Common myeloid progenitor, CD34-positive (primary cell): ENCODE measurements at places on chromosomes 2 and 18.

- peak; percentile 45 for DNase-seq
Observed at GRCh38 chr2:16950436-16950835, 284.8 kb upstream of the CYRIA start.

DNA sequence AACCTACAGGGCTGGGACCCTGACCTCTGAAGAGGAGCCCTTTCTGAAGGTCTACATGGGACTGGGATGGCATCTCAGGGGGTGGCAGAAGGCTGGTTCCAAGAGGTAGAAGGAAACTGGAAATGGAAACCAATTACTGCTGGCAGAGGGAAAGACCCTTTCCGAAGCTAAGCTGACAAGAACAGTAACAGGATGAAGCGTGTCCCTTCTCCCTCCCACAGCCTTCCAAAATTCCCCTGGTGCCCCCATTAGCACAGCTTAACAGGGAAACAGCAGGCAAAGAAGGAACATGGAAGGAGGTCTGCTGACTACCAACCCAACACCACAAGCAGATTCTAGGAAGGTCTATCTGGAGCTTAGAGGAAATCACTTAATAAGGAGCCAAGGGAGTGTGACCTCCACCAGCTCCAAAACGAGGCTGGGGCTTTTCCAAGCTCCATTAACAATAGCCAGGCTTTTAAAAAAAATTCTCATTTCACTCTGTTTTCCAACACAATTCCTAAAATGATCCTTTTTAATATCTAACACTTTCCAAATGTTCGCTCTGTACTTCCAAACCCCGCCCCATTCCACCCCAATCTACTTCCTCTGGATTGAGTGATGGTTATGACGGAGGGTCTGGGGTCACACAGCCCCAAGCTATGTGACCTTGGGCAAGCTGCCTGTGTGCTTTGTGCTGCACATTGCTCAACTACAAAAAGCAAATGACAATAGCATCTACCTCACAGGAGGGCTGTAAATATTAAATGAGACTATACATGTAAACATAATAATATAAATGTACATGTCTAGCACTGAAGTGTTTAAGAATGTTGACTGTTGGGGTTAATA, 55.2 kb downstream of the STK39 start:
- DNase-seq = no peak

DNA sequence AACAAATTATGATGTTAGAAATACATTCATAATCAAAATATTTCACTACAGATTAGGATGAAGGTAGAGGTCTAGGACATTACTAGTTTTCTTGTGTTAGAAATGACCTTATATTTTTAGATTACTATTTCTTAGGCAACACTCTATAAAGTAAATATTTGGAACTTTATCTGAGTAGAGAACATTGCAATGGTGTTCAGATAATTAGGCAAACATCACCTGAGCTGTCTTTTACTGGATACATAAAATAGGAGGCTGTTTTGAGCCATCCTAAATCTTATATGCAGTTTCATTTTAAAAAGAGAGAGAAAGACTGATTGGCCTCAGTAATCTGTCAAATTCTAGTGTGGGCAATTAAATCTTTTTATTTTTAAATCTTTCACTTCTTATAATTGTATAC, 304.6 kb downstream of the ARHGAP15 start:
- DNase-seq = no peak

- DNase-seq = no peak
Observed at GRCh38 chr2:167595839-167596471, 651.4 kb downstream of the STK39 start.

- DNase-seq = no peak
Observed at GRCh38 chr2:138665937-138666336, 114.3 kb downstream of the NXPH2 start.

DNA sequence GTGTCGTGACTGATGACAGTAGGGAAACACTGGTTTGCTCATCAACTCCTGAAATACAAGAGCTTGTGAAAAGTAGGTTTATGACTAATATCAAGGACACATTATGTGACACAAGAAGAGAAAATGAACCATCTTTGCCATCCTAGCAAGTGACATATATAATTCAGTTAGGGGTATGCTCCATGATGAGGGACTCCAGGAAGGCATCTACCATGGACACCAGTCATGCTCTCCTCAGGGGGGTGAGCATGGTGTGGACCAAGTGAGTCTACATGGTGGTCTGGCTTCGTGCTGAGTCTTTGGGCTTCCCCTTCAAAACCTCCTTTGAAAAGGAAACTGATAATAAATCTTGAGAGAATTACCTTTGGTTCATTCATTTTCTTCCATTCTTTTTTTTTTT, 11.7 kb upstream of the SERPINB5 start:
- DNase-seq = no peak

GRCh38 chr2:43803113-43803512, 29.3 kb downstream of the DYNC2LI1 start:
- DNase-seq = no peak

GRCh38 chr2:187936228-187936627, 355.4 kb upstream of the GULP1 start:
- no peak for DNase-seq

- no peak for DNase-seq
Observed at GRCh38 chr2:128369602-128370467, 51.2 kb upstream of the HS6ST1 start.

GRCh38 chr2:173657996-173658717, 303.5 kb downstream of the CDCA7 start:
- DNase-seq = no peak

GRCh38 chr2:40158781-40159180, 293.1 kb downstream of the SLC8A1 start:
- no peak for DNase-seq

DNA sequence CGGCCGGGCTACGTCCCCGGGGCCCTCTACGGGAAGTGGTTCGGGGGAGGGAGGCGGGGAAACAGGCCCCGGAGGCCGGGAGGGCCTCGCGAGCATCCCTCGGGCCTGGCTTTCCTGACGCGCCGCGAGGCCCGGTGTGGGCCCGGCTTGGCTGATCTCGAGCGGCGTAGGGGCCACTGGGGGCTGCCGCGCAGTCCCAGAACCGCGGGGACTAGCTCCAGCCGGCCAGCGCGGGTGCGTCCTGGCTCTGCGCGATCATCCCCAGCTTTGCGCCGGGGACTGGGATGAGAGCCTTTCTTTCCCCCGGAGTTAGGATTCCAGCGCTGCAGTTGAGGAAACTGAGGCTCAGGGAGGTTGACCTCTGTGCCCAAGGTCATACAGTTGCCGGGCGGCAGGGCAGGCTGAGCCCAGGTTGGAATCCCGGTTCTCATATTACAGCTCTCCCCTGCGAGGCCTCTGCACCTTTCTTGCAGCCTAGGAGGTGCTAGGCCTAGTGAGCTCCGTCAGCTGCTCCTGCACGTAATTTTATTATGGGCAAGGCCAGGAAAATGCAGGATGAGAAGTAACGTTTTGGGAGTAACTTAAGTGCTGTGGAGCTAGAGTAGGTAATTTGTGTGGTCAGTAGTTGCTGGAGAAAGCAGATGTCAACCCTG, 501 bp downstream of the LPIN1 start:
- DNase-seq = no peak

DNA sequence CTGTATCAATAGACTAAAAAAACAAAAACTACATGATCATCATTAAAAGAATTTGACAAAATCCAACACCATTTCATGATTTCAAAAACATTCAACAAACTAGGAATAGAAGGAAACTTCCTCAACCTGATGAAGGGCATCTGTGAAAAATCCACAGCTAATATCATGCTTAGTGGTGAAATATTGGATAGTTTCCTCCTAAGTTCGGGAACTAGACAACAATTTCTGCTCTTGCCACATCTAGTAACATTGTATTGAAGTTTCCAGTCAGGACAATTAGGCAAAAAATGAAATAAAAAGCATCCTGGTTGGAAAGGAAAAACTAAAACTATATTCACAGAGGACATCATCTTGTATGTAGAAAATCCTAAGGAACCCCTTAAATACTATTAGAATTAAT, 34.8 kb downstream of the TNS1 start:
- no peak for DNase-seq

DNA sequence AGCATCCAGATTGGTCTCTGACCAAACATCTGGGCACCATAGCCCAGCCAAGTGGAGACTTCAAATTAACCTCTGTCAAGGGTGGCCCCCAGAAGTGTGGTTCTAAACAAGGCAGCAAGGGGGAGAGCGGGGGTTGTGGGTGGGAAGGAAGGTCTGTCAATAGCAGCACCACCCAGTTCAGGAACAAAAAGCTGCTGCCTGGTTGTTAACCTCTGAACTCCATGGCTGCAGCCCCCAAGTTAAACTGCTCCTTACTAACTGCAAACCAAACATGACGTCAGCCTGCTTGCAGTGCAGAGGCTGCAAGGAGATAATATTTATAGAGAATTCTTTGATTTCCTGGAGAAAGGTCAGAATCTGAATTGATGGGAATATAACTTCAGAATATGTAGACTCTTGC, 76.5 kb downstream of the ARL4C start:
- no peak for DNase-seq

DNA sequence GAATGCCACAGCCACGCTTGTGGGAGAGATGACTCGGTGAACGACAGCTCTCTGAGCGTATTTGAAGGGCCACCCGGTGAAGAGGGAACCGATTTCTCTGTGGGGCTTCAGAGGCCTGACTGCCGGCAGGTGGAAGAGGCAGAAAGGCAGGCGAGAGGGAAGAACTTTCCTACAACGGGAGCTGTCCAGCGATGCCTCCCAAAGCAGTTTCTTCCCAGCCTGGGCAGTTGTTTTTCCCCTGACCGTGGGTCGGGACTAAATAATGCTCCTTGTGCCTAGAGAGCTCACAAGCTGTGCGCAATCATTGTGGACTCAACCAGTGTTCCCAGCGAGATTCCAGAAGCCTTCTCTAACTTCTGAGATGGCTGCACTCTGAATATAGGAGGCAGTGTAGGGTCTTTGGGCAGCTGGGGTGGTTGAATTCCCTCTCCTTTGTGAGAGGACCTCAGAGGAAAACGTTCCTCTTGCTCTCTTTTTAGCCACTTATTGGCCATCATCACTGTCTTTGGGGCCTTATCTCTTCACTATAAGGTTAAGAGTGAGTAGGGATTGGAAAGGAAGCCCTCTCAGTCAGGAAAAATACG, 710 bp downstream of the SEC11C start:
- DNase-seq = no peak

GRCh38 chr18:5311301-5311989, 15.9 kb upstream of the ZBTB14 start:
- peak; percentile 52 for DNase-seq

GRCh38 chr2:43041661-43042360, 184.6 kb downstream of the ZFP36L2 start:
- peak; percentile 95 for DNase-seq

DNA sequence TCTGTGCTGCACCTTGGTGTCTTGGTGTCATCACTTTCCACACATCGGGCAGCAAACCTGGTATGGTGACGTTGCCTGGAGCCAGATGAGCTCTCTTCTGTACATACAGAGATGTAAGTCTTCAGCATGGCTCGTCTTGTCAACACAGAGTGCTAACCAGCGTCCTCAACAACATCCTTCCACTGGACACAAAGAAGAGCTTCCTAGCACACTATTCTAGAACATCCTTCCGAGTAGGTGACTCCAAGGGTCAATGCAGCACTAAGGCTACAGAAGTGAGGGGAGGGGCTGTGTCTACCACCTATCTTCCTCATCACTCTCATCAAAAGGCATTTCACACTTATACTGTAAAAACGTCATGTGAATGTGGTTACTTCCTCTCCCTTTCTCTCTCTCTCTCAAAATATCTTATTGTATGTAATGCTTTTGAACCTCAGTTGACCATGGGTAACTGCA, 108.1 kb upstream of the SLC1A4 start:
- no peak for DNase-seq

GRCh38 chr2:120893811-120894584, 158.3 kb downstream of the GLI2 start:
- DNase-seq = no peak

GRCh38 chr2:134489732-134490384, 228.9 kb downstream of the TMEM163 start:
- DNase-seq = no peak

DNA sequence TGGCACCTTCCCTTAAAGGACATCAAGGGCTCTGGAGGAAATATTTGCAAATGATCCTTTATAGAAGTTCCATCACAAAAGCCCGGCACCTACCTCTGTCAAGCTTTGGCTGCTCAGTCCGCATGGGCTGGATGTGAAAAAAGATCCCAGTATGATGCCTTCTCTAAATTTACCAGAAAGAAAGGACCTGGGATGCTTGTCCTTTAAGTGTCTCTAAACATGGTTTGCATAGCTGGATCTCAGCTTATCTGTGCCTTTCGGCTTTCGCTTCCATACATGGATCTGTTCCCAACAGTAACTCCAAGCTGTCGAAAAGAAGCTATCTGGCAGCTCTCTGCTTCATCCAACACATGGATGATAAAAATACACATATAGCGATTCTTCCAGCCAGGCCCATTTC, 60.4 kb upstream of the SLC8A1 start:
- no peak for DNase-seq

DNA sequence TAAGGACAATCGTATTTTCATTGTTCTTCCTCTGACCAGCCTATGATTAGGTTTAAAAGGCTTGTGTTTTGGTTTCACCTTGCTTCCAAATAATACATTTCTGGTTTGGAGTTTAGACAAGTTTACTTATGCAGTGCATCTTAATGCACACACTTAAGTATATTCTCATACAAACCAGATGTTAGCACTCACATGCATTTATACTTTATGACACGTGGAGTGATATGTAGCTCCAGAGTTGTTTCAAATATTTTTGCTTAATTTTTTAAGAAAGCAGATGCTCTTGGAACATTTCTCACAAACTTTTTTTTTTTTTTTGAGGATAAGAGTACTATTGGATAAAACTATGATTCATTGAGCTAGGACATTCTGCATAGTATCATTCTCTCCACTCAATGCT, 109.9 kb downstream of the PDE1A start:
- no peak for DNase-seq

GRCh38 chr2:22037274-22037673, 913.5 kb downstream of the TDRD15 start:
- DNase-seq = no peak

- DNase-seq = no peak
Observed at GRCh38 chr2:175156534-175156933, 11.5 kb downstream of the ATF2 start.

DNA sequence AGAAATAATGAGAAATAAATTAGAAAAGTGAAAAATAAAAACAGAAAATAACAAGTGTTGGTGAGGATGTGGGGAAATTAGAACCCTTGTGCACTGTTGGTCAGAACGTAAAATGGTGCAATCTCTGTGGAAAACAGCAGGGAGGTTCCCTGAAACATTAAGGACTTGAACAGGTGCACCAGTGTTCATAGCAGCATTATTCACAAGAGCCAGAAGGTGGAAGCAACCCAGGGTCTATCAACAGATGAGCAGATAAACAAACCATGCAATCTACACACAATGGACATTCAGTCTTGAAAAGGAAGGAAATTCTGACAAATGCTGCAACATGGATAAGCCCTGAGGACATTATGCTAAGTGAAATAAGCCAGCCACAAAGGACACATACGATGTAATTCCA, 58.2 kb upstream of the TFCP2L1 start:
- DNase-seq = no peak

- no peak for DNase-seq
Observed at GRCh38 chr2:100640431-100641124, 77.8 kb downstream of the PDCL3 start.

- no peak for DNase-seq
Observed at GRCh38 chr2:44230378-44230777, 44.9 kb upstream of the SLC3A1 start.
